ENCODE measurements at places on chromosomes 1 and 21.

DNA sequence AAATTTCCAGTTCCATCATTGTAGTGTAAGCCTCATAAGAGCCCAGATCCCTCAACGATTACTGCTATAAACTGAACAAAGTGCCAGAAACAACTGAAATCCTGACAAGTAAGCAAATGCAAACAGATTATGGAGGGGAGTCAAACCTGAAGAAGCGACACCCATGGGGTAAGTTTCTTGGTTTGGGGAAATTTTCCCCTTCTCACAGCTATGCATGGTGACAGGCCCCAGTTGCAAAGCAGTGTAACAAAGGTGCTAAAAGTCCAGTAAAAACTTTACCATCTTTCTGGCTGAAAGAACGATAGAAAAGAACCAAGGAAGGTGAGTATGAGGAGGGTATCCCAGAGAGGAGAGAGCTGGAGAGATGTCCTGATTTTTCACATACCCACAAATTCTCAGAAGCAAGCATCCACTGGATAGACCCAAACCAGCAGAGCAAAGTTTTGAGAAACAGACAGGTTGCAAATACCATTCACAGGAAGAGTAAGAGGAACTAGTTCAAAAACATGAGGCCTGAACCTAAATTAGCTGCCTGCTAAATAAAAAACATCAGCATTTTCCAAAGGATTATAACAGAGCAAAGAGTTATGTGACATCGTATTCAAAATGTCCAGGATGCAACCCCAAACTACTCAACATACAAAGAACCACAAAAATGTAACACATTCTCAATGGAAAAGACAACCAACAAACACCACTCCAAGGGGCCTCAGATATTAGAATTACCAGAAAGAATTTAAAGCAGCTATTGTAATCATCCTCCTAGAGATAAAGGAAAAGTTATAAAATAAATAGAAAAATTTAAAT lies 14.5 kb downstream of the SCYL3 start:
- DNase-seq: no peak

DNA sequence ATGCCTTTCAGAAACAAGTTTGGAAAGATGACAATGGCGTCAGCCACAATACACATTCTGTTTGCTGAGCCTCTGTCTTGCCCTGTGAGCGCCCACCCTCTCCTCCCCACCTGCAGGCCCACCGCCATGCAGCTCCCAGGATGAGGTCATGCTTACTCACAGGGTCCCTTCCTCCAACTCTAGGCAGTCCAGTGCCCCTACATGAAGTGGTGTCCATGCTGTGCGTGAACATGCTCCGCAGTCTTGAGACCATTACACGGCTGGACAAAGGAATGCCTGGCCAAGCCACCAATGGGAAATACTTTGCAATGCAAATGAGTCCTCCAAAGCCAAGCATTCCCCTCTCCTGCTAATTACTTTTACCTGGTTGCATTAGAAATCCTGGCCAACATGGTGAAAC lies 92.2 kb downstream of the CD58 start:
- no peak for DNase-seq

GRCh38 chr1:91806769-91807700 lies 78.9 kb downstream of the TGFBR3 start:
- no peak for DNase-seq

DNA sequence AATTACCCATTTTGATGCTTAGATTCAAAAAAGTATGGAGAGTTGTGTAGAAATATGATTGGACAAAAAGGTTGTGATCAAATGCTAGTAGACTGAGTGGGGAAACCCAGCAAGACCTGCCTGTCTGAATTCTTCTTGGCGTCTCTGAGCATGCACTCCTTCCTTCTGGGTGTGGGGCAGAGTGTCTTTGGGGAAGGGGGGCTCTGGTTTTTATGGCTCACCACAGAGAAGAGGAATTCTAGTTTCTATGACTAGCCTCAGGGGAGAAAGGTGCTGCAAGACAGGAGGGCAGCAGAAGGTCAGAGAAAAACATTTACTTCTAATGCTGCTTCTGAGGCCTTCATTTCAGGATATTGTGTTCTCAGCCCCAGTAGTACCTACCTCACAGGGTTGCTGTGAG lies 33.9 kb upstream of the PIGC start:
- no peak for DNase-seq

- no peak for DNase-seq
These were observed 3.8 kb upstream of the SAMD13 start for GRCh38 chr1:84297546-84298244.

DNA sequence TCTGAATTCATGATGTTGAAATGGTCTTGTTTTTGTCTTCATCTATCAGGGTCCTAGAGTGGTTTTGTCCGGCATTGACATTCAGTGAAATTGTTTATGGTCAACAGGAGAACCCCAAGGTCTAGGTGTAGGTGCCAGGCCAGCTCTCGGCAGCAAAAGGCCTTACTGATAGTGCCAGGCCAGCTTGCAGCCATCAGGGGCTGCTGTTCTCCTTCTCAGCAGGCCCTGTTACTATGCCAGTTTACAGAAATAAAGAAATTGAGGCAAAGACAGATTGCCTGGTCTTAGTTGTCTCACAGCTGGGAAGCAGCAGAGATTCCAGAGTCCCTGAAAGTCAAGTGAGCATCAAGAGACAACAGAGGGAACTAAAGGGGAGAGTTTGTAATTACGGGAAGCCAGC lies 12.0 kb downstream of the HMGB4 start:
- DNase-seq: no peak

- no peak for DNase-seq
These were observed 11.5 kb upstream of the CXADR start for GRCh38 chr21:17501107-17502006.

- DNase-seq: no peak
These were observed 17.3 kb downstream of the BTG2 start for GRCh38 chr1:203322500-203323179.

DNA sequence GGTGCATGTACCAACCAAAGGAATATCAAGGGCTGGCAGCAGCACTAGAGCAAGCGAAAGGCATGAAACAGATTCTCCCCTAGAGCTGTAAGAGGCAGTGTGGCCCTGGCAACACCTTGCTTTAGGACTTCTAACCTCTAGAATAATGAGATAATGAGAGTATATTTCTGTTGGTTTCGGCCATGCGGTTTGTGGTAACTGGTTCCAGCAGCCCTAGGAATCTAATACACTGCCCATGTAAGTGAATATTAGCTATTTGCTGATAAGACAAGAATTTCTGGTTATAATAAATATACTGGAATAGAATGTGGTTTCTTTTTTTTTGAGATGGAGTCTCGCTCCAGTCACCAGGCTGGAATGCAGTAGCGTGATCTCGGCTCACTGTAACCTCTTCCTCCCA lies 199.4 kb downstream of the GABPA start:
- DNase-seq: no peak

DNA sequence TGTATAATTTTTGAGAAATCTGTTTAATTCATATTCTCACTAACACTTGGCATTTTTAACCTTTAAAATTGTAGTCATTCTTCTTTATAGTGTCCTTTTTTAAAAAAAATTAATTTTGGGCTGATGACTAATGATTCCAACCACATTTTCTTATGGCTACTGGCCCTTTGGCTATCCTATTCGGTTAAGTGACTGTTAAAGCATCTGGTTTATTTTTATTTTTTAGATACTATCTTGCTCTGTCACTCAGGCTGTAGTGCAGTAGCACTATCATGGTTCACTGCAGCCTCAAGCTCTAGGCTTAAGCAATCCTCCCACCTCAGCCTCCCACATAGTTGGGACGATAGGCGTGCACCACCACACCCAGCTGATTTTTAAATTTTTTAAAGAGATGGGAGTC lies 723.2 kb upstream of the CXADR start:
- DNase-seq: no peak

DNA sequence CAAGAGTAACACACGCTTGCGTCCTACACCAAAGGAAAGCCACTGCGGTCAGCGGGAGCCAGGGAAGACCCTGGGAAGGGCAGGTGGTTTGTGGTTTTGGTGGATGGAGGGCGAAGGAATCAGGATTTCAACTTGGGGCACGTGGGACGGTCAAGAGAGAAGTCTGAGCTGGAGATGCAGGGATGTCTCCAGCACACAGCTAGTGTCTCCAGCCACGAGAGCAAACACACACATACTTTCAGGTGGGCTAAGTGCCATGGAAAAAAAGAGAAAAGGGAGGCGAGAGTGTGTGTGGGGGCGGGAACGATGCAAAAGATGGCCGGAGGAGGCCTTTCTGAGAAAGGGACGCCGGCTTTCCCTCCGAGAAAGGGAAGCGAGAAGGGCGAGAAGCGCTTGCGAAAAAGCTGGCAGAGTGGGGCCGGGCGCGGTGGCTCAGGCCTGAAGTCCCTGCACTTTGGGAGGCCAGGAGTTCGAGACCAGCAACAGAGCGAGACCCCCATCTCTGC lies 1.4 kb upstream of the SRRM1 start:
- DNase-seq: no peak

GRCh38 chr21:29538115-29538514 lies 239.4 kb downstream of the BACH1 start:
- DNase-seq: no peak

DNA sequence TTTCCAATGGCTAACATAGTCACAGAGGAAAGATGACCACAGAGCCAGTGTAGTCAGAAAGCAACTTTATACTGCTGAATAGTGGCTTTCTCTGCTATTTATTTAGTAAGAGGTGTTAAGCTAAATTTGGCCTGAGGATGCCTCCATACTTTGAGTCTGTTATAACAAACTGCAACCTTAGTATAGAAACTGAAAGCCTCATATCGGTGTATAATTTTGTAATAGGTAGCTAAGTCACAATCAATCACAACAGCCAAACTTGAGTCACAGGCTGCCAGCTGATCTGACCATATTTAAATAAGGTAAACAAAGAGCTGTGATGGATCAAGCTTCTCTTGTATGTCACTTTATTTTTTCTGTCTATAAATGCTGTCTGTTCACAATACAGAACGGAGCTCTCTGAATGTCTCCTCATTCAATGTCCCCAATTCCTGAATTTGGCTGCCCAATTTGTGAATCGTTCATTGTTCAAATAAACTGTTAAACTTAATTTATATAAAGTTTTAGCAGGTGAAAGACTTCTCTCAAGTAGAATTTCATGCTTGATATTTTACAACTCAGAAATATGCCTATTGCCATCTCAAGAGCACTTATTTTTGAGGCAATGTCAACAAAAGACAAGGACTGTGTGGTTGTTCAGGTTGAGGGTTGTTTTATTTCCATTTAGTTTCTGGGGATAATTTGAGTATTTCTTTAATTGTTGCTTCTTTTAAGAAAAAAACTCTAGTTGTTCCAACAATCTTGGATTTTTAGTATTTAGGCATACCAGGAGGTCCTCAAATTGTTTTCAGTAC lies 339.7 kb upstream of the B3GALT2 start:
- no peak for DNase-seq

DNA sequence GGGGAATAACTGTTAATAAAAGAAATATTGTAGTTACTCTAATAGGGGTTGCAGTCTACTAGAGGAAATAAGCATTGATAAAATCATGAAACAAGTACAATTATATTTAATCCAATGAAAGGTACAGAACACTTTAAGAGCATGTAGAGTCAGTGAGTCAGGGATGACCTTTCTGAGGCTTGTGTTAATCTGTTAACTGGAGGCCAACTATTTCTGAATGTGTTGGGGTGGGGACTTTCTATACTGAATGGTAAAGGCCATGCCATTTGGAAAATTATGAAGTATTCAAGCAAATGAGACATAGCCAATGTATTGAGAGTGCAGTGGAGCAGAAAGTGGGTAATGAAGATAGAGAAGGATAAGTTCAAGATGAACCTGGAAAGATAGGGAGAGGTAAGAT lies 646.2 kb downstream of the ADGRL2 start:
- no peak for DNase-seq

GRCh38 chr1:203668401-203668800 lies 41.8 kb downstream of the ATP2B4 start:
- DNase-seq: no peak

All from T-helper 17 cell (primary cell).